Fibroblast of upper back skin (primary cell): ENCODE measurements at places on chromosomes 6 and 20.

DNA sequence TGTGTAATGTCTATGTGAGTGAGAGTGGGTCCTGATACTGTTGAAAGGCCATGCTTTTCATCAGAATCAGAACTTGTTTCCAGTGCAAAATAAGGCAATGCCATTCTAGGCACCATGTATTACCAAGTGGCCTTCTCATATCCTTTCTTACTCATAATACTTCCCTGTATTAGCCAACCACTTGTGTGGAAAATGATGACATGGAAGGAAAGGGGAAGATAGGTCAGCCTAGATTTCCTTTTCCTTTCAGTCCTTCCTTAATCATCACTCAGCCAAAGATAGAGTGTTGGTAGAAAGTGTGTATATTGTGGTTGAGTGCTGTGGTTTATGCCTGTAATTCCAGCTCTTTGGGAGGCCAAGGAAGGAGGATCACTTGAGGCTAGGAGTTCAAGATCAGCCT is 158.6 kb upstream of the PREP start:
- DNase-seq, result no peak

DNA sequence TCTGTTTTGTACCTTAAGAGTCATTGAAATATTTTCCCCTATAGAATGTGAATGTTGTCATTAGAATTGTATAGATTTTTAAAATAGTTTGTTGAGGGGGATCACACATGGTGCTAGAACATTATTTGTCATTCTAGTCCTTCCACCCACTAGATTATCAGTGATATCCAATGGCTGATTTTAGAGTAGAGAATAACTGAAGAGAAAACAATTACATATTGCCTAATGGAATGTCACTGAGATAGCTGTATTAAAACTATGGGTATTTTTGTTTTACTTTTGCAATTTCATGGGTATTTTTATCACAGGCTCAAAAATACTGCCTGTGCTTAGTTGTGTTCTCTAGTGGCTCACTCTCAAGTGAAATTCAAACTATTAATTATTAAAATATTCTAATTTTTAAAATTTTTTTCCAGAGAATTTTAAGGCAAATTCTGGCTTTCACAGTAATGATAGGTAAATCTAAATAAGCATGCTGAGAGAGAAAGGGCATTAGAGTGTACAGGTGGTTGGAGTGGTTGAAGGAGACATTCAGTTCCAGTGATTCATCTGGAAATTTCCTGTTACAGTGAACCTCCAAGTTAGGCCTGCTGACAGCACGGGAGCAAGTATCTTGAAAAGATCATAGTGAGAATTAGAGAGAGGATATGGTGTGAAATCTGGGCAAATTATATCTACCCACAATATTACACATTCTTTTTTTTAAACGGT is 399.6 kb downstream of the NKAIN2 start:
- no peak for DNase-seq

DNA sequence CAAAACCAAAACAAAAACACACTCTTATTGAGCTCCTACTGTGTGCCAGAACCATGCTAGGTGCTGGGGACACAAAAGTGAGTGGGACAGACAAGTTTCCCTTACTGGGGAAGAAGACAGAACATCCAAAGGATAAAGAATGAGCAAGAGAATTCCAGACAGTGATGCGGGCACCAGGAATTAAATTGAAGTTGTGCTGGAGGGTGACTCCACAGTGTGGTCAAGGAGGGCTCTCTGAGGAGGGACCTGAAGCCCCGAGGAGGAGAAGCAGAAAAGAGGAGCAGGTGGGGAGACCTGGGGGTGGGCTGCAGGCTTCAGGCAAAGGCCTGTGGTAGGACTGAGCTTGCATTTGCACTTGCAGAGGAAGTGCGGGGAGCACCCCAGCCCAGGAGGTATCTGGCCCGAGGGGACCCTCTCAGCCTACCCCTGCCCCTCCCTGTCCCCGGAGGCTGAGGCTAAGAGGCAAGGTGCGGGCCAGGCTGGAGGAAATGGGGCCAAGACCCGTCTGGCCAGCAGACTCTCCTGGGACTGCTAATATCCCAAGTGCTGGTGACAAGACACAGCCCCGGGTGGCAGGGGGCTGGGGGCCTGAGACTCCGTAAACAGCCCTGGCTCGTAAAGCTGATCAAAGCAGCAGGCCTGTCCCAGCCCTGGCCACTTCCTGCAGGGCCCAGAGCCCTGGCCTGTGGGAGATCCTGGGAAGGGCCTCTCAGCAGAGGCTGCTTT is 57.1 kb downstream of the SNAI1 start:
- no peak for DNase-seq

DNA sequence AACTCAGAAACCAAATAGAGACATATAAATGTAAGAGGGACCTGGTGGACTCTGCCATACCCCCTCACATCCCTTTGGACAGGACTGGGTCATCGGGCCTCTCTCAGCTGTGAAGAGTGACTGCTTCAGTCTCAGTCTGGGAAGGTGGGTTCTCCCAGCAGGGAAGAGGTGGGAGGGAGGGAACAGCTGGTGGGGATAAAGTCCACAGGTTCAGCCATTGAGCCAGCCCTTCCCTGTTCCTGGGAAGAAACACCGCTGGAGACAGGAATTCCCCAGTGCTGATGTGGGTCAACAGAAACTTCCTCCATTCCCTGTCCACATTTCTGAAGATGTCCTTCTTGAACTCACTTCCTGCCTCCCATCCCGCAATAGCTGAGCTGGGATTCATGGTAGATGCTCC is 209.2 kb upstream of the PMEPA1 start:
- no peak for DNase-seq

GRCh38 chr6:127634178-127634577 is 57.2 kb downstream of the C6orf58 start:
- no peak for DNase-seq

GRCh38 chr6:42978487-42978838 is 518 bp downstream of the PEX6 start:
- DNase-seq, result no peak

GRCh38 chr20:56592211-56592610 is 36.9 kb upstream of the TFAP2C start:
- no peak for DNase-seq

GRCh38 chr6:35360349-35361138 is 18.2 kb downstream of the PPARD start:
- DNase-seq, result peak; percentile 42
